Activated T-cell treated with anti-CD3 and anti-CD28 coated beads for 4 hours (primary cell): ENCODE measurements at places on chromosomes 2 and 18.

- DNase-seq, result no peak
Measured at GRCh38 chr2:80568011-80568410, 263.5 kb upstream of the LRRTM1 start.

GRCh38 chr2:138395565-138396306, 105.8 kb upstream of the SPOPL start:
- DNase-seq, result no peak

GRCh38 chr2:58157754-58158153, 83.4 kb downstream of the FANCL start:
- DNase-seq, result no peak

- DNase-seq, result no peak
Measured at GRCh38 chr18:27605107-27605834, 420.2 kb upstream of the CHST9 start.

DNA sequence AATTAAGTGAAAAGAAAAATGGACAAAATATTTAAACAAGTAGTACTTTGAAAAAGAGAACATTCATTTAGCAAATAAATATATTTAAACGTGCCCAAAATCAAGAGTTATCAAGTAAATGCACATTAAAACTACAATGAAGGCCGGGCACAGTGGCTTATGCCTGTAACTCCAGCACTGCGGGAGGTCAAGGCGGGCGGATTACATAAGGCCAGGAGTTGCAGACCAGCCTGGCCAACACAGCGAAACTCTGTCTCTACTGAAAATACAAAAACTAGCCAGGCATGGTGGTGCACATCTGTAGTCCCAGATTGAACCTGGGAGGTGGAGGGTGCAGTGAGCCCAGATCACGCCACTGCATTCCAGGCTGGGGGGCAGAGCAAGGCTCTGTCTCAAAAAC, 9.8 kb downstream of the STAM2 start:
- DNase-seq, result no peak

GRCh38 chr2:64350996-64351395, 103.0 kb upstream of the LGALSL start:
- DNase-seq, result no peak

DNA sequence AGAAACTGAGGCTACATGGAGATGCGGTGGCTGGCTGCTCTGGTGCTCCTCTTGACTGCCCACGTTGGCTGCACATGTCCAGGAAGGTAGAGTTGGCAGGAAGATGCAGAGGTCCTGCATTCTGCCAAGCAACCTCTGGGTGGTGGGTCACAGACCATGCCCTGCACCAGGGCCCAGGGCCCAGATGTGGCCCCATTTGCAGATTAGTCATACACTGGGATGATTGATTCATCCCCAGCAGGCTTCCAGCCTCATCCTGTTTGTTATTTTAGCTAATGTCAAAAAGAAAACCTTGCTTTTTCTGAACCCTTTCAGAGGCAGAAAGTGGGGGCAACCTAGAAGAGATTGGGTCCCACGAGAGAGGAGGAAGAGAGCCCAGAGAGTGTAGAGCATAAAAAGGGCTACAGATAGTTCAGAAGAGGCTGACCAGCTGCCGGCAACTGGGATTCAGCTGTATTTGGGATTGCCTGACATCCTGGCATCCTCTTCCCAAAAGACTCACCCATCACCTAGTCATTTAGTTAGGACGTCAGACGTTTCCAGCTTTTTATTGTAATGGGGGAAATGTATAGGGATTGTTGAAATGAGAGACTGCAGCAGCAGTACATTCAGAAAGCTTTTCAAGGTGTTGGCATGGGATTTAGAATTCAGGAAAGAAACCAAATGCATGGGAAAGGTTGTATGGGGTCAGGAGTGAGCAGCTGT, 101.9 kb downstream of the CTIF start:
- no peak for DNase-seq

DNA sequence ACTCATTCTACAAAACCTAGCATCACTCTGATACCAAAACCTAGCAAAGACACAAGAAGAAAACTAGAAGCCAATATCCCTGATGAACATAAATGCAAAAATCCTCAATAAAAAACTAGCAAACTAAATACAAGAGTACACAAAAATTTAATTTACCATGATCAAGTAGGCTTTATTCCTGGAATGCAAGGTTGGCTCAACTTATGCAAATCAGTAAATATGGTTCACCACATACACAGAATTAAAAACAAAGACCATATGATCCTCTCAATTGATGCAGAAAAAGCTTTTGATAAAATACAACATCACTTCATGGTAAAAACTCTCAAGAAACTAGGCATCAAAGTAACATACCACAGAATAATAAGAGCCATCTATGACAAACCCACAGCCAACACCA, 188.3 kb downstream of the ETAA1 start:
- no peak for DNase-seq

DNA sequence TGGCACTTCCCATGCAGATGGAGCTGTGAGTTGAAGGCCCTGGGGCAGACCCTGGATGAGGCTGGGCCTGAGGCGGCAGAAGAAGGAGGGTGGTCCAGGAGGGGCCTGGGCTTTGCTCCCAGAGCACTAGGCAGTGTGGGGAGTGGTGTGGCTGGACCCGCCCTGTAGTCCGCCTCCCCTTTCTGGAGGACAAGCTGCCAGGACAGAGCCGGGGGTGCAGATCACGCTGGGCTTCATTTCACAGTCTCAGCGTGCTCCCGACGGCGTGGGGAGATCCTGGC, 49.8 kb downstream of the PTGR3 start:
- DNase-seq, result no peak

DNA sequence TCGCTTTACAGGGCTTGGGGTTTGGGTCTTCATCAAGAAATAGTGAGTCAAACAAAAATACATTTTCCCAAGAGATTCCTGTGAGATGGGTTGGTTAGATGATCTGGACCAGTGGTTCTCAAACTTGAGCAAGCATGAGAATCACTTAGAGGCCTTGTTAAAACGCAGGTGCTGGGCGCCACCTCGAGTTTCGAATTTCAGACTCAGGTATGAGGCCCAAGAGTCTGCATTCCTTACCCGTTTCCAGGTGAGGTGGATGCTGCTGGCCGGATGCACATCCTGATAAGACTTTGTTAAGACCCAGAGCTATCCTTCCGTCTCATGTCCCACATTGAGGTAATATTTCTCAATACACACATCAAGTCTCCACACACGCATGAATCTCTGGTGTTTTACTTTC, 707.8 kb upstream of the SALL3 start:
- DNase-seq, result no peak

GRCh38 chr2:55175254-55176093, 56.6 kb downstream of the CLHC1 start:
- no peak for DNase-seq

- no peak for DNase-seq
Measured at GRCh38 chr2:147181351-147182029, 663.3 kb upstream of the ACVR2A start.

GRCh38 chr2:54077088-54077900, 38.1 kb upstream of the ACYP2 start:
- no peak for DNase-seq

GRCh38 chr18:72154926-72155325, 389.2 kb downstream of the CBLN2 start:
- no peak for DNase-seq

DNA sequence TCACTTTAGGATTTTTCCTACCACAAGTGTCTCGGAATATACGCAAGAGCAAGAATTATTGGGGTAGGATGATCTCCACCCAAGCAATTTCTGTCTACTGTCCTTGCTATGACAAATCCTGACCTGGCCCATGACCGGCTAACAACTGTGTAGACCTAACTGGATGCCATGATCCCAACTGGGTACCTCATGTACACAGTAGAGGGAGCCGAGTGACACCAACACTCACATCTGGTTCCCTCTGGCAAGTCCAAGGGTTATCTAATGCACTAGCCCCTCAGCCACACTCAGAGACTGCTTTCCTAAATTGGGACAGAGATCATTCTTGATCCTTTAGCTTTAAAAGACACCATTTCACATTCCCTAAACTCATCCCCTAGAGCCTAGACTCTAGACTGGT, 60.7 kb upstream of the ZNF532 start:
- no peak for DNase-seq

- DNase-seq, result no peak
Measured at GRCh38 chr2:74183878-74184277, 5.2 kb upstream of the MOB1A start.

DNA sequence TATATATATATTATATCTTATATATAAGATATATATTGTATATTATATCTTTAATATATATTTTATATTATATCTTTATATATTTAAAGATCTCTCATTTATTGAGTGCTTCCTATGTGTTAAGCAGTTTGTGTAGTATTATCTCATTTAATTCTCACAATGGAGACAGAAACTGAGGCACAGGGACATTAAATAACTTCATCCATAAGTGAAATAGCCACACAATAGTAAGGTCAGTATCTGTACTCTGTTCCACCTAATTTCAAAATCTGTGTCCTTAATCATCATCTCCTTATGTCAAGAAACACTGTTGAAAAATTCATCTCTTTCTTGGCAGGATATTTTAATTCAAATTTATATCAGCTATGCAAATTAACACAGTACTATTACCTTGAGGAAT, 52.8 kb upstream of the CD302 start:
- no peak for DNase-seq

DNA sequence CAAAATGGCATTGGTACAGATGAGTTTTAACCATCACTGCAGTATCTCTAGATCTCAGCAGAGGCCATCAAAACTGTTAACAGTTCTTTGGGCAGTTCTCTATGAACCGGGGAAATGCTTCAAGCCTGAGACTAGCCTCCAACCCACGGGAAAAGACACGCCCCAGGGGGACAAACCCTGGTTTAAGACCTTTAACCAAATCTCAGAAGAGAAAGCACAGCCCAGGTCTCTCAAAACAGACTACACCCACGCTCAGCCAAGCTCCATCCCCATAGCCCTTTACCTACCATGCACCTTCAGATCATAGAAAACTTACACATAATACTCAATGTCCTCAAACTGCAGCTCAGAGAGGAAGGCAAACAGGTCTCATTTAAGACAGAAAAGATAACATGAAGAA, 78.3 kb downstream of the TMEM163 start:
- DNase-seq, result no peak

GRCh38 chr2:2010251-2010650, 265.9 kb upstream of the PXDN start:
- DNase-seq, result no peak

GRCh38 chr2:161613161-161613560, 11.1 kb upstream of the SLC4A10 start:
- no peak for DNase-seq

DNA sequence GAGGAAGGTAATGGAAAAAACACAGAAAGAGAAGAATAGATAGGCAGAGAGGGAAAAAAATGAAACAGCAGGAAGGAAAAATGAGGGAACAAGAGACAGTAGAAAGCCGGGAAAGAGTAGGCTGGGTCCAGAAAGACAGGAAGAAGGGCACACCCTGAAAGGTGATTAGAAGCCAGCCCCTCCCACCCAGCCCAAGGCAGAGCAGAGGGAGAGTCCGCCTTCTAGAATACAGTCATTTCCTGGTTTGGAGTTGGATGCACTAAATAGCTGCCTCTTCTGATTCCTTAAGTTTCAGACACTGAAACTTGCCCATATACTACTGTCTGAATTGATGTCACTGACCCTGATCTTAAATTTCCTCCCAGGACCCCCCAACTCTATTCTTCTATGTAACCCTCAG, 17.9 kb upstream of the DSG3 start:
- no peak for DNase-seq

GRCh38 chr2:100675855-100676254, 113.1 kb downstream of the PDCL3 start:
- no peak for DNase-seq

DNA sequence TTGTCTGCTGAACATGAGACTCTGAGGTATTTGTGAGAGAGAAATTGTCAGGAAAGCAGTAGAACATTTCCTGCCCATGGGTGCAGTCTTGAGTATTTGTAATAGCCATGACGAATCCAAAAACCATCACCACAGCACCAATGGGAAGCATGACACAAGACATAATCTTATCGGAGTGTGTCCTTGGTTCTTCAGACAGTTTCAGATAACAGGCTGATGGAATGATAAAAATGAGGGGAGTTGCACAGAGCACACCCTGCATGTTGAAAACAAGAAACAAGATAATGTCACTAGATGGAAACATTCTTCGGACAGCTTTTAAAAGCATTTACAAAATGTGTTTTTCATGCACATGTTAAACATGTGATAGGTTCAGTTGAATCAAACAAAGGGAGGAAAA, 56.9 kb downstream of the SLC38A11 start:
- DNase-seq, result no peak

- DNase-seq, result no peak
Measured at GRCh38 chr2:220277445-220277975, 650.1 kb downstream of the SLC4A3 start.

DNA sequence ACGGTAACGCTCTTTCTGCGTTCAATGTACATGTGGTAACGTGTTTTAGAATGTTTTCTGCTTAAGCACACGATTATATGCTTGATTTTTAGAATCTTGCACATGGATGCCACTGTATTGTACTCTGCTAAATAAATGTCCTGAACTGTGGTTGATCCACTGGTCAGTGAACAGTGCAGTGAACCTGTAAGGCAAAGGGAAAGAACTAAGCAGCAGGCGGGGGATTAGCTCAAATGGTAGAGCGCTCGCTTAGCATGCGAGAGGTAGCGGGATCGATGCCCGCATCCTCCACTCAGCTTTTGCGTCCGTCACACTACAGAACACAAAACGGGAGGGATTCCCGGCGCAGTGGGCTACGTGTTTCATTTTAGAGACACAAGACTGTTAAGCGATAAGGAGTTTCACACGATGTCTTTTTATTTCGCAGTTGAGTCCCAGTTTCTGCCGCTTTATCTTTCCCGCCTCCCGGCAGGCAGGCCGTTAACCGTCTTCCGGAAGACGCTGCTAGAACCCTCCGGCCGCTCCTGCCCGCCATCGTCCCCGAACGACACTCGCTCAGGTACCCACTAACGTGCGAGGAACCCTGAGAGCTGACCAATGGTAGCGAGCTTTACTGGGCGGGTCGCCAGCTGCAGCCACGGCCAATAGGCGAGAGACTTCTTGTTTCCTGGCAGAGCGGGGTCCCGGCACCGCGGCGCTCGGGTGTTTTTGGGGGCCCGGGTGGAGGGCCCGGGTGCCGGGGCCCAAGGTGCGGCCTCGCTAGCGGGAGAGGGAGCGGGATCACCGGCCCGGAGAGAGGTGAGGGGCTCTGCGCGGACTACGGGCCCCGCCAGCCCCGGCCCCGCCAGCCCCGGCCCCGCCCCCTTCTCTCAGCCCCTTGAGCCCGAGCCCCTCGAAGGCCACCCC, at the start of gene AGBL5:
TSS of gene AGBL5 (plus strand) at position 673 of the 906 bp plus-strand sequence. CDS start 1,291 bp downstream, outside the sequence.
- peak; percentile 94 for DNase-seq

GRCh38 chr2:19169134-19169768, 189.2 kb downstream of the OSR1 start:
- DNase-seq, result no peak

GRCh38 chr2:206858687-206859329, 80.5 kb upstream of the CPO start:
- no peak for DNase-seq

DNA sequence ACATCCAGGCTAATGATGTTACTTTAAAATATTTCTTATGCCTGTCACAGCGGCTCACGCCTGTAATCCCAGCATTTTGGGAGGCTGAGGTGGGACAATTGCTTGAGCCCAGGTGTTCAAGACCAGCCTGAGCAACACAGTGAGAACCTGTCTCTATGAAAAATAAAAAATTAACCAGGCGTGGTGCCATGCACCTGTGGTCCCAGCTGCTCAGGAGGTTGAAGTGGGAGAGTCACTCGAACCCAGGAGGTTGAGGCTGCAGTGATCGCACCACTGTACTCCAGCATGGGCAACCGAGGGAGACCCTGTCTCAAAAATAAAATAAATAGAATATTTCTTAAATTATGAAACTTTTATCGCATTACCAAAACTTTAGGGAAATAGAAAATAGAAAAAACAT, 28.1 kb upstream of the ACTR3 start:
- no peak for DNase-seq
